AG09319 (cell line): ENCODE measurements at places on chromosomes 7 and 10.

GRCh38 chr10:127907411-127908105 is 655 bp downstream of the PTPRE start:
- DNase-seq, result no peak

- no peak for DNase-seq
Observed at GRCh38 chr10:14474656-14475055, 143.9 kb upstream of the FRMD4A start.

DNA sequence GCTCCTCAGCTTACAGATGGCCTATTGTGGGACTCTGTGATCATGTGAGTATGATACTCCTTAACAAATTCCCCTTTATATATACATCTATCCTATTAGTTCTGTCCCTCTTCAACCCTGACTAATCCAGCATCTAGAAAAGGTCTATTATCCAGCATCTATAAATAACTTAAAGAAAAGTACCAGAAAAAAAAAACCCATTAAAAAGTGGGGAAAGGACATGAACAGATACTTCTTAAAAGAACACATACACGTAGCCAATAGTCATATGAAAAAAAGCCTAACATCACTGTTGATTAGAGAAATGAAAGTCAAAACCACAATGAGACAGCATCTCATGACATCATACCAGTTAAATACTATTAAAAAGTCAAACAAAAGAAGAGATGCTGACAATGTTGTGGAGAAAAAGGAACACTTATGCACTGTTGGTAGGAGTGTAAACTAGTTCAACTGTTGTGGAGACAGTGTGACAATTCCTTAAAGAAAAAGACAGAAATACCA is 549.5 kb upstream of the GRM3 start:
- no peak for DNase-seq

- DNase-seq, result no peak
Observed at GRCh38 chr10:66102756-66103155, 823.1 kb upstream of the LRRTM3 start.

GRCh38 chr10:100448951-100449350 is 13.9 kb upstream of the WNT8B start:
- no peak for DNase-seq

DNA sequence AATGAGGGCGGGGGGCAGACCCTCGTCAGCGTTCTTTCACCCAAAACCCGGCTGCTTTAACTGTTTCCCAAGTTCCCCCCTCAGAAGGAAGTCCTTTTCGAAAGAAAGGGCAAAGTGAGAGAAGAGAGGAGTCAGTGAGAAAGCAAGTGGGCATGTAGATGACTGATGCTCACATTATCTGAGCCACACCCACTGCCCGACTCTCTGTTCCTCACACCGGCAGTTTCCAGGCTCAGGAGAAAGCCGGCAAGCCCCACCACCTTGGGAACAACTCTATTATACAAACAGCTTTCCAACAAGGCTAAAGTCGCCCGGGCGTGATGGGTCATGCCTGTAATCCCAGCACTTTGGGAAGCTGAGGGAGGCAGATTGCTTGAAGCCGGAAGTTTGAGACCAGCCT is 23.1 kb downstream of the RCC1L start:
- no peak for DNase-seq

GRCh38 chr10:100104300-100104699 is 22.6 kb upstream of the CPN1 start:
- DNase-seq, result no peak

- DNase-seq, result no peak
Observed at GRCh38 chr10:73889014-73889413, 14.7 kb upstream of the CAMK2G start.

- no peak for DNase-seq
Observed at GRCh38 chr7:98613601-98614425, 3.3 kb upstream of the NPTX2 start.

DNA sequence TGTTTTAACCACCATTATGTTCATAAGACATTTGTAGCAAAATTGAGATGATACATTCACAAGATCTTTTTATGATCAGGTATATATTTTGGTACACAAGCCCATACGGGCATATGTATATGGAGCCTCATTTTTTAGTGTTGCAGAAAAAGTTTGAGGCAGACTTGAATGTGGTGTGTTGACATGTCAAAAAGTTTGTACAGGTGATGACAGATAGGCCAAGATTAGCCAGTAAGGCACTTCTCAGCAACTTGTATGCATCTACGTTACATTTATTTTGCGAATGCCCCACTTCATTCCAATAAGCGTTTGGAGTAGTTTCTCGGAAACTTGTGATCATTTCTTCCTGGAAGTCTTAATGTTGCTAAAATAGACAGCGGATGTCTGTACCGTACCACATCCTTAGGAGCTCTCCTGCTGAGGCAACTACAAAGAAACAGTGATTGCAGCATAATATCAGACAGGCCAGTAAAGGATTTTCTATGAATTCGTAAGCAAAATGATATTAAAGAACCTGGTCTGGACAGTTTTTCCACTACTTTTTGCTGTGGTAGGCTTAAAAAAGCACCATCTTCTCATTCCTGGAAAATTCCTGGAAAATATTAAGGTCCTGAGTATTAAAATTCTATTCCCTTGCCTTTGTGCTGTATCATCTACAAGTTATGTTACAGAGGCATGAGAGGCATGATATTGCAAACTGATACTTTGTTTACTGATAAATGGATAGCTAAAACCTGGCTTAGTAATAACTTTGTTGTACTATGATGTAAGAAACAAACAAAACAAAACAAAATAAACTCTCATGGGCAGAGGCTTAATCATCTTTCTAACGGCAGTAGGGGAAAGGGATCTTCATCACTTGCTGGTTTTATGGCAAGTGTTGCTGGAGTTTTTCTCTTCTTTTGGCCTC is 153.6 kb downstream of the HDAC9 start:
- DNase-seq, result no peak

GRCh38 chr7:30647589-30648364 is 34.5 kb downstream of the CRHR2 start:
- DNase-seq, result no peak

- DNase-seq, result no peak
Observed at GRCh38 chr7:66443946-66444345, 184.7 kb upstream of the KCTD7 start.

- no peak for DNase-seq
Observed at GRCh38 chr7:25967278-25968204, 184.5 kb upstream of the NFE2L3 start.

GRCh38 chr7:96663457-96663856 is 46.2 kb downstream of the SEM1 start:
- no peak for DNase-seq

DNA sequence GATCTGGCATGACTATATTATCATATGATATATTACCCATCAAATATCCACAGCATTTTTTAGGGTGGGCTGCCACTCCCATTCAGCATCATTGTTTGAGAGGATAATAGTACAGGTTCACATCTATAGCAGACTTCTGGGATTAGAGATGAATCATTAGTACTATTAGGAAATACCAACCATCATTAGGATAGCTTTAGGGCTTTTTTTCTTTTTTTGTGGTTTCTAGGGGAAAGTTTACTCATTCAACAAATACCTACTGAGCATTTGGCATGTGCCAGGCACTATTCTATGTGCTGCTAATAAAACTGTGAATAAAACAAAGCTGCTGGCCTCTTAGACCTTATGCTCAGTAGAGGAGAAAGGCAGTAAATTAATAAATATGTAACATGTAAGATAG is 40.6 kb downstream of the NHLRC2 start:
- DNase-seq, result peak; percentile 10

- no peak for DNase-seq
Observed at GRCh38 chr10:104345941-104346340, 7.7 kb upstream of the ITPRIP start.

- no peak for DNase-seq
Observed at GRCh38 chr7:40760293-40760964, 625.6 kb downstream of the SUGCT start.

GRCh38 chr10:55630491-55631056 is 730.5 kb downstream of the ZWINT start:
- DNase-seq, result no peak

DNA sequence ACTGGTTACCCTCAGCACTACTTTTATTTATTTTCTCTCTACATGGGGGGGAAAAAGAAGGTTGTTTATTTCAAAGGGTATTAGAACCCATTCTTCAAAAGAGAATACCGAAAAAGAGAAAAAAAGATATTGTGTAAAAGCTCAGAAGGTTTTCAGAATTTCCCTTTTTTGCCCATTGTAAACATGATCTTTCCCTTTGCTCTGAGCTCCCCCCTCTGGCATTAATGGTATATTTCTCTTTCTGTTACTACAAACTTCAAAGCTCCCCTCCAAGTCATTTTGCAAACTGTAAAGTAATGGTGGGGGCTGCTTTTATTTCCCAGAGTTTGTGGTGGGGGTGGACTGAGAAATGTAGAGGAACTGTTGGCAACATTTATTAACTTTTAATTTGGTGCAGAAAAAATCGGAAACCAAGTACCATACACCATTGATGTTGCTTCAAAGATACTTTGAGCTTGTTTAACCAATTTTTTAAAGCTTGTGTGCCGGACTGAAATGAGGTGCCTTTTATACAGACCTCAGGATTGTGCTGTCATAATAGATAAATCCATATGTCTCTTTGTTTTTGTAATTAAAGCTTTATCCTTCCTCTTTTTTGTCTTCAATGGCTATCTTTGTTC is 181.5 kb downstream of the EXOC4 start:
- peak; percentile 30 for DNase-seq
